ENCODE measurements at places on chromosomes 13 and 19. TPM values are rescaled to one million over a fixed set of nuclear protein-coding genes. Genes with fewer than 3 reads are reported as not detected.

GRCh38 chr19:1259876-1260748 lies 9.0 kb upstream of the CIRBP start:
- DNase-seq: no peak

- DNase-seq: no peak
These were observed 69.5 kb downstream of the PTPRS start for GRCh38 chr19:5271145-5271544.

DNA sequence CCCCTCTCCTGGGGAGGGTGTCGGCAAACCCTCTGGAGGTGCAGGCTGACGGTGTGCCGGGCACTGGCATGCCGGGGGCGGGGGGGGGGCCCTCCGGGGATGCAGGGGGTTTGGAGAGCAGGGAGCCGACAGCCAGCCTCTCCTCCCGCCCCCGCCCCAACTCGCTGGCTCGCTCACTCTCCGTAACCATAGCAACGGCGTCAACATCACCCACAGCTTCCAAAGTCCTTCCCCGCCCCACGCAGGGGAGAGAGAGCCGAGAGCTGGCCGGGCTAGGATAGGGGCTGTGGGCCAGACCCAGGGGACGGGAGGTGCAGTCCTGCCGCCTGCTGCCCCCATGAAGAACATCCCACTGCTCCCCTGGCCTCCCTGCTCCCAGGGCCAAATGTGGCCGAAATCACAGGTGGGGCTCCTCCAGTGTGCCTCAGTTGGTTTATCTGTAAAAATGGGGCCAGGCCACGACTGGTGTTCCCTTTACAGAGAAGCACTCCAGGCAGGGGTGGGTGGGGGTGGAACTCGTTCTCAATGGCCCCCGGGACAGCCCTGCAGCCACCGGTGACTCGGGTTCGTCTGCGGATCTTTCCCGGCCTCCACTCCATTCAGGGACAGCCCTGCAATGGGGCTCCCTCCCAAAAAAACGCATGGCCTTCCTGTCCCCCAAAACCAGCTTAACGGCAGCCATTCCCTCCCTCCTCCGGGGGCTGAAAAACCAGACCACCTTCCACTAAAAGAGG lies 3.2 kb downstream of the KLF16 start:
- DNase-seq: no peak

DNA sequence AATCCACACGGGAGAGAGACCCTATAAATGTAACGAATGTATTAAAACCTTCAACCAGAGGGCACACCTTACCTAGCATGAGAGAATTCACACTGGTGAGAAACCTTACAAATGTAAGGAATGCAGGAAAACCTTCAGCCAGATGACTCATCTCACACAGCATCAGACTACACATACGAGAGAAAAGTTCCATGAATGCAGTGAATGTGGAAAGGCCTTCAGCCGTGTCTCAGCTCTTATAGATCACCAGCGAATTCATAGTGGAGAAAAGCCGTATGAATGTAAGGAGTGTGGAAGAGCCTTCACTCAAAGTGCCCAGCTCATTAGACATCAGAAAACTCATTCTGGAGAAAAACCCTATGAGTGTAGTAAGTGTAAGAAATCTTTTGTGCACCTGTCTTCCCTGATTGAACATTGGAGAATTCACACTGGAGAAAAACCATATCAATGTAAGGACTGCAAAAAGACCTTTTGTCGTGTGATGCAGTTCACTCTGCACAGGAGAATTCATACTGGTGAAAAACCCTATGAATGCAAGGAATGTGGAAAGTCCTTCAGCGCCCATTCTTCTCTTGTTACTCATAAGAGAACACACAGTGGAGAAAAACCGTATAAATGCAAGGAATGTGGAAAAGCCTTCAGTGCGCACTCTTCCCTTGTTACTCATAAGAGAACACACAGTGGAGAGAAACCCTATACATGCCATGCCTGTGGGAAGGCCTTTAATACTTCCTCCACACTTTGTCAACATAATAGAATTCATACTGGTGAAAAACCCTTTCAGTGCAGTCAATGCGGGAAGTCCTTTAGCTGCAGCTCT lies 16.0 kb downstream of the ZNF582 start:
- DNase-seq: no peak

DNA sequence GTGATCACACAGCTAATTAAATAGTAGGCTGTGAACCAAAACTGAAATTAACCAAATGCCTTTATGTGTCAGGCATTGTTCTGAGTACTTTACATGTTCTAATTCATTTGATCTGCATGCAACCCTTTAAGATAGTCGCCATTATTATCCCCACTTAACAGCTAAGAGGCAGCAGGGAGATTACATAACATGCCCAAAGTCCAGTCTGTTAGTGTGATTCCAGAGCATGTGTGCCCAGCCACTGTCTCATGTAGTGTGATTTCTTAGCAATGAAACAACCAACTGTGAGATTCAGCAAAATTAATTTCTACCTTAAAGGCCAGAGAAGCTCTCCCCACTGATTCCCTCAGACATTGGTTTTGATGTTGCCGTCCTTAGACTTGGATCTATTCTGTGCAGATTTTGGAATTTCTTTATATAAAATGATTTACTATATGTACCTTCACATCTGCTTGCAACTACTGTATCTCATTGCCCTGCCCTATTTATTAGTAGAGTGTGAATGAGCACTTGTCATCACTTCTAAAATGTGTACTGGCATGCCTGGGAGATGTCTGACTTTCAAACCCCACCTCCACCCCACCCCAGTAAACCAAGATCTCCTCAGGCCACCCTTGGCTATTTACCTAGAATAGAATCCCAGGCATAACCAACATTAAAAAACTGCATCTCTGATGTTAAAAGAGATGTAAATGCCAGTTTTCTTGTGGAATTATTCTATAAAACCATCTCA lies 41.2 kb downstream of the POLR1D start:
- DNase-seq: no peak

CERS1 gene
- total RNA-seq: 19.7 TPM

DNA sequence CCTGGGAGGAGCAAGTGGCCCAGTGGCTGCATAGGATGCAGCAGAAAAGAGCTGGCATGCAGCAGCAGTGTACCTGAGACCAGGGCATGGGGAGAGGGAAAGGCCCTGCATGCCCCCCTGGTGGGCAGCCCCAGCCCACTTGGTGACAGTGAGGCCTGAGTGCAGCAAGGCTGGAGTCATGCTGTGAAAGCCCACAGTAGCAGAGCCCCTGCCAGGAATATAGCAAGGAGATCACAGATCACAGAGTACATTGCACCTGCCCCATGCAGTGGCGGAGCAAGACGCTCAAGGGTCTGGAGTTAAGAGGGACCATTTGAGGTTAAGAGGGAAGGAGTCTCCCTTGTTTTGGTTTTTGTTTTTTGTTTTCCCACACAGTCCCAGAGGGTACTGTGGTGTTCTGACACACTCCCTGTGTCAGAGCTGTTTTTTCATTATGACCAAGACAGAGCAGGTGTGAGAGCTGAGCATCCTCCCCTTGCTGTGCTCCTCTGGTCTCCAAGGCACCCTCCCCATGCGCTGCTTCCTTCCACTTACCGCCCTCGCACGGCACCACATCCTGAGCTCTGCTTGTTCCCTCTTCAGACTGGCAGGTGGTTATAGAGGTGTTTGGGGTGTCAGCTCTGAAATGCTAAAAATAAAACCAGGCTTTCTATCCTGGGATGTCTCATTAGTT lies 85.0 kb upstream of the UBL3 start:
- DNase-seq: no peak

ZNF587 gene
- 40.1 TPM for total RNA-seq

C1QTNF9 gene
- total RNA-seq: 2.4 TPM

CD22 gene
- total RNA-seq: 23.8 TPM

DNA sequence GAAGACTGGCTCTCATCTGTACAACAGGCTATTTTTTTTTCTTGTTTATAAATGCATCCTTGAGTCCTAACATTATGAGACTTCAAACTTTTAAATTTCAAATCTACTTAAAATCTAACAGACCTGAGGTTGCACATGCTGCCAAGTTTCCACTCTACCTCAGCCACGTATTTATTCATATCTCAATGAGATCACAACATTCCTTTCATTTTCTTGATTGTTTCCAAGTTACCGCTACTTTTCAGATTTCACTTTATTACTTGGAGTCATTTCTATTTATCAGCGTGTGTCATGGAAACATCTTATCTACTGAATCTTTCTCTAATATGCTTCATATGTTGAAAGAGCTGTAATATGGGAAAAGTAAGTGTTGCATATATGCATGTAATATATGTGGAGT lies 1257.5 kb upstream of the ATXN8OS start:
- no peak for DNase-seq

- DNase-seq: no peak
These were observed 141.0 kb downstream of the DCLK1 start for GRCh38 chr13:35990196-35990595.
